ENCODE measurements at places on chromosomes 16 and 17.

- no peak for DNase-seq
Measured at GRCh38 chr17:17560975-17561374, 30.5 kb downstream of the PEMT start.

DNA sequence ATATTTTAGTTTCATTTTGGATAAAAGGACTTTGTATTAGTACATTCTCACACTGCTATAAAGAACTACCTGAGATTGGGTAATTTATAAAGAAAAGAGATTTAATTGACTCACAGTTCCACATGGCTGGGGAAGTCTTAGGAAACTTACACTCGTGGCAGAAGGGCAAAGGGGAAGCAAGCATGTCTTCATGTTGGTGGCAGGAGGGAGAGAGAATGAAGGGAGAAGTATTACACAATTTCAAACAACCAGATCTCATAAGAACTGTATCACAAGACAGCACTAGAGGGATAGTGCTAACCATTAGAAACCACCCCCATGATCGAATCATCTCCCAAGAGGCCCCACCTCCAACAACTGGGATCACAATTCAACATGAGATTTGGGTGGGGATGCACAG, 142.9 kb downstream of the USP31 start:
- DNase-seq = no peak

DNA sequence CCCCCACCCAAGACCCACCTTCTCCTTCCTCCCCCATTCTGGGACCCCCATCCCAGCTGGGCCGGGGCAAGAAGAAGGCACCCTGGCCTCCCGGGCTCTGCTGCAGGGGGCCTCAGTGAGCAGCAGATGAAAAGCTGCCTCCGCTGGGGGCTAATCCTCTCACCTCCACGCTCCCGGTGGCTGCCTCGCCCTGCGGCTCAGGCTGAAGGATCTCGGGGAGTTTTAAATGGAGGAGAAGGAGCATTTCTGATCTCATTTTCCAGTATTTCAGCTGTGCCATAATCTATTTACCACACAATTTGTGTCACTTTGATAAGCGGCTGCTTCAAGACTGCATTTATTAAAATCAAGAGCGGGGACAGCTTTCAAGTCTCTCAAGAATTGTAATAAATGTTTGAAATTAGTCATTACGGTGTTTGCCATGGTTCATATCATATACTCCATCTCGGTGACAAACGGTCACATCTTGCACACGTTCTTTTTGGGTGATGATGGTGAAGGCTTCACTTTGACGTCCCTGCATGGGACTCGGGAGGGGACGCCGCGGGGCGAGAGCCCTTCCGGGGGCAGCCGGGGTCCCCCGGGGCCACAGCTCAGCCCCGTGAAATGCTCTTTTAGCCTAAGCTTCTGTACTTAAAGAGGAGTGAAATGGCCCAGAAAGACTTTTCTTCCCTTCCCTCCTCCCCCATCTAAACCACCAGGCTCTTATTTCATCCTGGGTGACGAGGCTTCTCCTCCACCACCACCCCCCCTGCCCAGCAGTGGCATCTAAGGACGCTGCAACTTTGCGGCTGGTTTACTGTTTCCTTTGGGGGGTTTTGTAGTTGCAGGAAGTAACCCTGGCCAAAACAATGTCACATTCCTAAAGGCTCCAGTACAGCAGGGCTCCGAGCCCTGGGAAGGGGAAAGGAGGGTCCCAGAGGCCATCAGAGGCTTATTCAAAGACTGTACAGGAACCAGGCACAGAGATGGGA, 313.1 kb upstream of the TNRC6C start:
- no peak for DNase-seq

- DNase-seq = no peak
Measured at GRCh38 chr17:76500074-76500746, 1.0 kb downstream of the RHBDF2 start.

GRCh38 chr16:81817789-81818567, 38.9 kb downstream of the PLCG2 start:
- peak; percentile 35 for DNase-seq

- no peak for DNase-seq
Measured at GRCh38 chr17:7266784-7267183, 4.5 kb upstream of the CLDN7 start.

DNA sequence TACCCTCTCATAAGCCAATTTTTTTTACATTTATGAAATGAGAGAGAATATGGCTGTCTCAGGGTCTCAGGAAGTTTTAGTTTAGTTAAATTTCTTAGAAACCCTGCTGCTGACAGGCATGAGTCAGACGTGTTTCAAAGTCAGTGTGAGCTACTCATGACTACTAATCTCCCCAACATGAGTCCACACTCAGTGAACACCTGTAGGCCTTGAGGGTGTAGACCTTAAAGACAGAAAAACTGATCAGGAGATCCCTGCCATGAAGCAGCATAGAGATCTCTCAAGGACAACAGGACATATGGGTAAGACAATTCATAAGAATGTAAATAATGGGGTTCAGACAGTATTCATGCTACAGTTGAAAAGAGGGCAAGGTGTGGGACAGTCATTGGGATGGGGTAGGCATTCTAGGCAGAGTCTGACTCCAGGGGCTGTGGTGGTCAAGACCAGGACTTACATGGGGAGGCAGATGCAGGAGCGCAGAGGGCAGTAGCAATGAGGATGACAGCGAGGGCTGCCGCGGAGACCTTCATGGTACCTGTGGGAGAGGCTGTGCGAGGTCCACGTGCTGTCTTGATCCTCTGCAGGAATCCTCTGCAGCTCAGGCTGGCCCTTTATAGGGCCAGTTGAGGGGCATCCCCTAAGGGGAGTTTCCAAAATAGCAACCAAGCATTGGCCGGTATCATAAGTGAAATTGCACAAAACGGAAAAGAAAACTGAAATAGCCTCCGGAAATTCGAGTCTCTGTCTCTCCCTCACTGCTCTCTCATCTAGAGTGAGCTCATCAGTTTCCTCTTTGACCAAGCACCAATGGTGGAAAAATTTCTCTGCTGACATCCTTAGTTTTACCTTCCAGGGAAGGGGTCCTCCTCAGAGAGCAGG, at the start of gene CCL5:
TSS of gene CCL5 (minus strand) at position 588 of the 882 bp plus-strand sequence.
- no peak for DNase-seq

Data from Ammon's horn (tissue), 1 donor.